Skin of body (tissue), 3 donors: ENCODE measurements at places on chromosomes 3 and 15.

GRCh38 chr3:154690413-154690812 lies 260.4 kb upstream of the GPR149 start:
- DNase-seq, result no peak

DNA sequence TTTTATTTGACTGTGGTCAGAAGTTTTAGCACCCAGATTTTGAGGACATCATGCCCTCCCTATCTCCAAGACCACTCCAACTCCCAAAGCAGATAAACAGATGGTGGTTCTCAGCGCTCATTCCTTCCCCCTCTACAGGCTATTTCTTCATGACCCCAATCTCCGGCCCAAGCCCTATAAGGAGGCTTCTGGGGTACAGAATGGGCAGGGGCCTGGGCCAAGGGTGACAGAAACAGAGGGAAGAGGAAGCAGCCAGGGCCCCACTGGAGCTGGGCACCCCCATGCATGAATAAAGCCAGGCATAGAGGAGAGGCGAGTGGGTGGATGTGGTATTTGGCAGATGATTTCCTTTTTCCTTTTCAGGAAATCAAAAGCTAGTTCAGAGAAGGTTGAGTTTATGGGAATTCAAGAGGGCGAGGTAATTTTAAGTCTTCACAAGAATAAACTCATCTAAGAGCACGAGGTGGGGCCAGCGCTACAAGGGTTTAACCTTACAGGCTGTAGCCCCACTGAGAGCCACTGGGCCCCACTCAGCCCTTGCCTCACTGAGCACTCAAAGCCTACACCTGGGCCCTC lies 104.8 kb upstream of the HERC1 start:
- no peak for DNase-seq

DNA sequence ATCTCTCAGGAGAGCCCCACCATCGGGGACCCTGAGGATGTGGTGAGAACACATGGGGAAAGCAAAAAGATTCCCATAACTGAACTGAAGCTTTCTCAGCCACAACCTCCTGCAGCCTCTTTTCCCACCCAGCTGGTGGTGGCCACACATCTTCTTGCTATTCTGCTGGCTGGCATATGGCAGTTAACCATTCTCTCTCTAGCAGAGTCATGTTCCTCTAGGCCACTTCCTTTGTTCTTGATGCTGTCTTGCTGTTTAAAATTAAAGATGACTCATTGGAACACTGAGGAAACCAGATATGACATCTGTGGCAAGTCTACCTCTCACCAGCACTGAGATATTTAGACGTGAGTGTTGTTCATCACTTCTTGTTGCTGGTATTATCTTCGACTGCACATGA lies 180.3 kb upstream of the ROBO2 start:
- no peak for DNase-seq

- no peak for DNase-seq
These were observed 39.7 kb downstream of the MYO5C start for GRCh38 chr15:52255935-52256334.

- peak; percentile 77 for DNase-seq
These were observed 578.3 kb upstream of the ADAMTS9 start for GRCh38 chr3:65265942-65266590.

GRCh38 chr3:34017757-34018156 lies 219.3 kb downstream of the PDCD6IP start:
- no peak for DNase-seq

GRCh38 chr3:133805384-133805701 lies 272 bp upstream of the SRPRB start:
- no peak for DNase-seq

GRCh38 chr3:43726521-43726920 lies 35.8 kb downstream of the ABHD5 start:
- no peak for DNase-seq

DNA sequence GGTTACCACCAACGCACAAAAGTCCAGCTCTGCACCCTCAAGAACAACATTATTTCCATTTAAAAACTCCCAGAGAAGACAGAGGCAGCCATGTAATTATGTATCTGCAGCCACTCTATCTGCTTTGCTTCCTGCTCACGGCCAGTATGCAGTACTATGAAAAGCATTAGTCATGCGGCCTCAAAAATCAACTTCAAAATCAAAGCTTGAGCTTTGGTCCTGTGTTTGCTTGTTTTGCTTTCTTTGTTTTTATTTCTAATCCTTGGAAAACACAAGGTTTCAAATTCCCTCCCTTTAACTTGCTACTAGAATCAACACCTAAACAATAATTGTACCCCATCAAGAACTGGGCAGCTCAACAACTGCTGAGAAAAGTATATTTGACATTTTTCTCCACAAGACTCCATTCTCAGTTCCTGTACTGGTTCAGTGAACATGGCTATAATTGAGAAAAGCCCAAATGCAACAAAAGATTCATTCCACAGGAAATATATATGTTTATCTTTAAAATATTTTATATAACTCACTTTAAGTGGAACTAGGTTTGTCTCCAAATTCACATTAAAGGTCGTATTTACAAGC lies 37.6 kb downstream of the GBE1 start:
- no peak for DNase-seq

DNA sequence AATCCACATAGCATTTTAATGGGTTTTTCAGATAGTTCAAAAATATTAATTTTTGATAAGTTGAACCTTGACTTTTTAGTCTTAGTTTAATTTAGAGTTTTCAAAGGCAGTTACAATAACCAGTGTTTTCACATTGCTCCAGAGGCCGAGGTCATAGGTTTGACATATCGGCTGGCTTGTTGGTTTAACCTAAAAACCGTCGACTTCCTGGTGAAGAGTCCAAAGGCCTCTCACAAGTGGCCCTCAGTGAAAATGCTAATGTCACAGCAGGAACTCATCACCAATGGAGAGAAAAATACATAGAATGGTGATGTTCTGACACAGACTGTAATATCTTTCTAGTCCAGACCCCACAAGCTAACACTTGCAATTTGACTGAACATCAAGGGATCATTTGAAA lies 642.3 kb downstream of the PLOD2 start:
- DNase-seq, result no peak

- DNase-seq, result no peak
These were observed 7.3 kb downstream of the RPL39L start for GRCh38 chr3:187131981-187132380.

DNA sequence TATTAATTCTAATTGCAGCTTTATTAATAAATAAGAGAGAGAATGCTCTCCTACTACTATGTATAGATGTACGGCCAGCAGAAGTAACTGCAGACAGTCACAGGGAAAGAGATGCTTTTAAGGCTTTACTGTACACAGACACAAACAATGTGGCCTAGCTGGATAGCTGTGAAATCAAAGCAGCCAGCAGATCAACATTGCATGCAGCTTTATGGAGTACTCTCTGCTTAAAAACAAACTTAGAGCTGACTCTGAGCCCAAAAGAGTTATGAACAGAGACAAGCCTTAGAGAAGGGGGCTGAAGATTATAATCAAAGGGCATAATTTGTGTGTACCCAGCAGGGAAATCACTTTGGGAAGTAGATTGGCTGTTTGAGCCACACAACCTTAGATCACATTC lies 47.2 kb downstream of the CADM2 start:
- DNase-seq, result no peak

DNA sequence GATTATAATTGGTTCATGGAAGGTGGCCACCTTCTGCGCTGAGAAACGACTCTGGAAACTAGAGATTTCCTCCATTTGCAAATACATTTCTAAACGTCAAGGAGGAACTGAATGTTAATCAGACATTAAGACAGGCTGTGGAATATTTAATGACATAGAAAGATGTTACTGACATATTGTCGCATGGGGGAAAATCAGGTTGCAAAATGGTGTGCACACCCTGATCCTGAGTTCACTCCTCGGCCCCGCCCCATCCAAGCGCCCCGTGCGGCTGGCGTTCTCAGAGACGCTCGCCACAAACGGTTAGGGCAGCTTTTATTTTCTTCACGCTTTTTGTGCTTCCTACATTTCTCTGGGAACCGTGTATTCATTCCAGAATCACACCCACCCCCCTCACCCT lies 10.7 kb downstream of the H1-8 start:
- DNase-seq, result no peak

GRCh38 chr15:58182460-58183163 lies 44.4 kb downstream of the AQP9 start:
- DNase-seq, result peak; percentile 44

GRCh38 chr3:114452256-114452655 lies 158.4 kb downstream of the TIGIT start:
- no peak for DNase-seq

DNA sequence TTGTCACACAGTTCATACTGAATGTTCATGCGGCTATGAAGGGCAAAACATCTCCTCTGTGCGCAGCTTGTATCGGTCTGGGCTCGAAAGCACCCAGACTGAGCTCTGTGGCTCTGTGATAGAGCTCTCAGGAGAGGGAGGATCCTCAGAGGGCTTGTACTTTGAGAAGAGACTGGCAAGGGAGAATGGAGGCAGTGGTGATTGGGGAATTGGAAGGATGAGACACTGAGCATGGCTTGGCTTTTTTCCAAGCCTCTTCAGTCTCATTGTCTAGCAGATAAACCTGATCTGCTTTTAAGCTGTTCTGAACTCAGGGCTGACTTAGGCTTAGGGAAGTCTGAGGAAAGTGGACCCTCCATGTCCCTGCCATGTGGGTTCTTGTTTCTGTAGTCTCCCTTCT lies 43.0 kb downstream of the RAD54L2 start:
- no peak for DNase-seq

DNA sequence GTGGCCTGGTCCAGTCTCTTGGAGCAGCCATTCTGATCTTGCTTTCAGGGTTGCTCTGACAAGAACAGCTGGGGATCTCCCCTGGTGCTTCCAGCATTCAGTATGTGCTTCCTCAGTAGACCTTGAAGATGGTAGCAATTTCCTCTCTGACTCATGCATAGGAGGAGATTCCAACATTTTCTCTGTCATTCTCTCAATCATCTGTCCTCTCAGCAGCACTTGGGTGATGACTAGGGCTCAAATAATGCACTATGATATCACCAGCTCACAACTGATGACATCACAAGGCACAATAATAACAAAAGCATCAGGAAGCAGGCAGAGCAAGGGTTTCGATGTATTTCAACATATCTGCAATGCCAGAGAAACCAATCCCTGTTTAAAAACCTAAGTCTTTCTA lies 52.7 kb downstream of the NFKBIZ start:
- DNase-seq, result no peak

- DNase-seq, result no peak
These were observed 86.1 kb upstream of the NTRK3 start for GRCh38 chr15:88342666-88343065.

DNA sequence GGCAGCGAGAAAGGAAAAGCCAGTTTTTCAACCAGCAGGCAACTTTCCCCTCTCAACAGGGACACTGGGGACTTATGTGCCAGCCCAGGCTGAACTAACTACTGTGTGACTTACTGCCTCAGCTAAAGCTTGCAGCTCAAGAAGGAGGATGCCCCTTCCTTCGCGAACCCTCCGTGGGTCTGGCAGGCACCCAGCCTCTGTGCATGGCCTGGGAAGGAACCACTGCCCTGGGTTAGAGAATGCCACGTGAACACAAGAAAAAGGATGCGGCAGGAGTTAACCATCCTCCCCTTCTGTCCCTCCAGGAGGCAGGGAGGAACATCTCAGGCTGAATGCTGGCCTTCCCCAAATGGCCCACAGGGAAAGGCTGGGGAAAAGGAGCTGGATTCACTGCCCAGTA lies 29.0 kb downstream of the CHDH start:
- no peak for DNase-seq

DNA sequence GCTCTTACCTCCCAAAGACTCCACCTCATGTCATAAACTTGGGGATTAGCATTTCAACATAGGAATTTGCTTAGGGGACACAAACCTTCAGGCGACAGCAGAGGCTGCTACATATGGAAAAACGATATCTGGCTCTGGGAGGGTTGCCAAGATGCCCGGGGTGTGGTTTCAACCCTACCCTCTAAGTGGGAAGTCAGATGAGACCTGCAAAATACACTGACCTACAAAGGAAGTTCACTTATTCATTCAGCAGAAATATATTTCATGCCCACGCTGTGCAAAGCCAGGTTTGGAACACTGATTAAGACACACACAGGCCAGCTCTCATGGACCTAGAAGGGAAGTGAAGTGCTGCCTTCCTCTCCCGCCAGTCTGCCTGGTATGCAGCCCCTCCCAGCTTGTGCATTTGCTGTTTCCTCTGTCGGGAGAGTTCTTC lies 239.3 kb downstream of the FEZF2 start:
- no peak for DNase-seq

GRCh38 chr3:194537732-194538247 lies 51.0 kb upstream of the ATP13A3 start:
- DNase-seq, result no peak

GRCh38 chr3:195033531-195034091 lies 237.3 kb downstream of the XXYLT1 start:
- DNase-seq, result no peak

DNA sequence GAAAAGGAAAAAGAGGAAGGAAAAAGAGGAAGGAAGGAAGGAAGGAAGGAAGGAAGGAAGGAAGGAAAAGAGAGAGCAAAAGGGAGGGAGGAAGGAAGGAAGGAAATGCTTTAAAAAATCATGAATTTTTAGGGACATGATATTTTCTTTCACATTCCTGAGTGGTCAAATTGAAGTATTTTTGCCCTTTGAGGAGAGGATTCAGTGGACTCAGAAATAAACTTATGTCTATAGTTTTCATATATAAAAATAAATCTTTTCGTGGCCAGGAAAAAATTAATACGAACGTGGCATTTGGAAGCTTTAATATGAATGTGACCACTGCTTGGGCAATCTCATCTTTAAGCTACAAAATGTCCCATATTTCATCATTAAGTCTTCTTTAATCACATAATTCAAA lies 183.0 kb upstream of the TMCO5A start:
- DNase-seq, result no peak

- no peak for DNase-seq
These were observed 272.2 kb upstream of the NR2E3 start for GRCh38 chr15:71538181-71538580.

- DNase-seq, result no peak
These were observed 20.0 kb upstream of the BLM start for GRCh38 chr15:90697175-90697574.

DNA sequence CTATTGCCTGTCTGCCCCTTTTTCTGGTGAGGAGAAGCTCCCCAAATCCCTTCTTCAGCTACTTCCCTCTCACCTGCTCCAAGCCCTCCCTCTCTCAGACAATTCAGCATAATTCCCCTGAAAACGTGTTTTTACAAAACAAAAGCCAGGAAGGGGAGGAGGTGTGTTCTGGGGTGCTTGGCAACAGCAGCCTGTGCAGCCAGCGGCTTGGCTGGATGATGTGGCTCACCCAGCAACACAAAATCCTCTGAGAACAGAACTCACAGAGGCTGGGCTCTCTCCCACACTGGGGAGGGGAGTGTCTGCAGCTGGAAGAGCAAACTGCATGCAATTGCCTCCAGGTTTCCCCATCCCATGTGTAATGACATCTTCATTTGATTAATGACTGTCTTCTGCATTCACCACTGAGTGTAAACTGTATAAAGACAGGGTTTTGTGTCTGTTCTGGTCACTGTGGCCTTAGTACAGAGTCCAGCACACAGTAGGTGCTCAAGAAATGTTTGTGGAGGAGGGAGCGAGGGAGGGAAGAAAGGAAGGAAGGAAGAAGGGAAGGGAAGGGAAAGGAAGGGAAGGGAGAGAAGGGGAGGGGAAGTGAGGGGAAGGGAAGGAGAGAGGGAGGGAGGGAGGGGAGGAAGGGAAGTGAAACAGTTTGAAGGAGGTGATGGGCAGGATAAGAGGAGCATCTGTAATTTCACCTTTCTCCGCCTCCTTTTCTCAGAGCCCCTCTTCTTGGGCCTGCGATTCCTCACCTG lies 70.1 kb upstream of the GLCE start:
- DNase-seq, result peak; percentile 80

- DNase-seq, result peak; percentile 88
These were observed 25.6 kb upstream of the VPS8 start for GRCh38 chr3:184786280-184786941.

GRCh38 chr15:92817339-92817886 lies 82.7 kb upstream of the CHD2 start:
- no peak for DNase-seq
